ENCODE measurements at places on chromosomes 4 and X.

GRCh38 chr4:88955580-88956380 is 101.2 kb downstream of the FAM13A start:
- no peak for DNase-seq

DNA sequence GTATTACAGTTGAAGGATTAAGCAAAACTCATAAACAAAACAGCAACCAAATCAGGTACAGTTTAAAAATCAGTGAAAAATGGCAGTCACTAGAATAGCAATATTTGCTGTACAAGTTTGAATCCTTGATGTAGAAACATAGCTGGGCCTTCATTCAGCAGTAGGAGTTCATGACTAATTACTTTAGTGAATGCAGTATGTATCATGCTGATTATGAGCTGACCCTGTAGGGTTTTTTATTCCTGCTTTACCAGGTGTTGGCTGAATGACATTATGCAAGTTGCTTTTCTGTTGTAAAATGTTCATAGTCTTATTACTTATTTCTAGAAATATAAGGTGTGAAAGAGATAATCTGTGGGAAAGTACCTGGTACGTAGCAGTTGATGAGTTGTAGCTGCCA is 179.6 kb downstream of the CCSER1 start:
- no peak for DNase-seq

DNA sequence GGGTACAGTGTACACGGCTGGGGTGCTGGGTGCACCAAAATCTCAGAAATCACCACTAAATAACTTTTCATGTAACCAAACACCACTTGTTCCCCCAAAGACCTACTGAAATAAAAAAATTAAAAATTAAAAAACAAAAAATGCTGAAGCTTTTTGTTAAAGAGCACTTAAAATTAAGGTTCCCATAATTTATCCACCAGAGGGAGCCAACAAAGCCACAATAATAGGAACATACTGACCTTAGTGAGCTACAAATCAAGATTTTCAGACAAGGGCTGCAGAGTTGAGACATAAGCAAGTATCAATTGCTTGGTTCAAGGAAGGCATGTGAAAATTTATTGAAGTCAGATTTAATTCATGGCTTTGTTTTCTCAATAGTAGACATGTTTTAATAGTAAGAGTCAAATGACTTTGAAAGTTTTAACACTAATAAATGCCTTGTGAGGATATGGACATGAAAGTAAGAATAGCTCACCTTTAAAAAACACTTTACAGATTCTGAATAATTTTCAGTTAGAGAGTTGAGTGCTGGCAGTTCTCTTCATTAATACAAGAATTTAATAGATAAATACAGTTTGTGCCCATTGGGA is 43.0 kb upstream of the SCOC start:
- no peak for DNase-seq

GRCh38 chr4:38327174-38327573 is 336.8 kb upstream of the KLF3 start:
- no peak for DNase-seq

GRCh38 chrX:115030625-115031024 is 13.2 kb upstream of the IL13RA2 start:
- no peak for DNase-seq

DNA sequence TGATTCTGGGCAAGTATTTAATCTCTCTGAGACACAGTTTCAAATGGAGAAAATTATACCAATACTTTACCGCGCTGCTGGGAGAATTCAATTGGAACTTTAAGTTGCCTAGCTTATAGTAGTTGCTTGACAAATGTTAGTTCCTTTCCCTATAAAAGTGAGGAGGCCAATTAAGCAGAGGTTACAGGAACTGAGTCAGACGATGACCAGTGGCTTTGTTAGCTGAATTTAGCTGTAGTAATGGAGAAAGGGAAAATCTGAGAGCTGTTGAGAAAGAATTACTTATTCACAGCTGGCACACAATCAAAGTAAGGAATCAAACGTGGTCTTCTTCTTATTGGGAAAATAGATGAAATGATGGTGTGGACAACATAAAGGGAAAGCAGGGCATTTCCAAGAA is 29.6 kb downstream of the SMARCA1 start:
- no peak for DNase-seq

- no peak for DNase-seq
Observed at GRCh38 chr4:122453384-122453995, 3.0 kb downstream of the IL2 start.

DNA sequence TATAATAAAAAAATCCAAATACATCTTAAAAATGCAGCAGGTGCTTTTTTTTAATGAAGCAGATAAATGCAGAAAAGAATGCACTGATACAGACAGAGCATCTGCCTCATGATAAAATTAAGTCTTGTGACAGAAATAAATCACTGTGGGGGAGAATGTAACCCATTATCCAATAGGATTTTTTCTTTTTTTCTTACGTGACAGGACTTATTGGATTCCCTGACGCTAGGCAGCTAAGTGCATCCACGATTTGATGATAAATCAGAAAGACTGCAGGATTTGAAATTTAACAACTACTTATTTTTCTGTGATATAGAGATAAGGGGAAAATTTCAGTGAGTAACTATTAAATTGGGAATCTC is 110.6 kb upstream of the PPARGC1A start:
- DNase-seq: no peak

DNA sequence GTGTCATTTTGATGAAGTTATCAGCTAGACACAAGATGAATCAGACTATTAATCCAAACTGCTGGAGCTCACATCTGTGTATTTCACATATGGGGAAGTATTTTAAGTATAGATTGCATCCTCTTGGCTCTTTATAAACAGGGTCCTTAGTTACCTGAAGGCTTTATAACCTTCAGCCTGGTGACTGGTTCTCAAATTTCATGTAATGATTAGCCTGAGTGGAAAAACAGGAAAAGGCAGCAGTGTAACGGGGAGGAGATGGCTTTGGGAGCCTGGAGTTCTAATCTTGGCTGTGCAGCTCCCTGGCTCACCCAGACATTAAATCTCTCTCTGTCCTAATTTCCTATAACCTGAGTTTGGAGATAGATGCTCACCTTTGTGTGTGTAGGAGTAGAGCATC is 103.8 kb upstream of the HPF1 start:
- DNase-seq: no peak

GRCh38 chr4:1536579-1537409 is 130.6 kb upstream of the NKX1-1 start:
- DNase-seq: no peak

- DNase-seq: no peak
Observed at GRCh38 chrX:109710181-109710580, 22.9 kb downstream of the ACSL4 start.

DNA sequence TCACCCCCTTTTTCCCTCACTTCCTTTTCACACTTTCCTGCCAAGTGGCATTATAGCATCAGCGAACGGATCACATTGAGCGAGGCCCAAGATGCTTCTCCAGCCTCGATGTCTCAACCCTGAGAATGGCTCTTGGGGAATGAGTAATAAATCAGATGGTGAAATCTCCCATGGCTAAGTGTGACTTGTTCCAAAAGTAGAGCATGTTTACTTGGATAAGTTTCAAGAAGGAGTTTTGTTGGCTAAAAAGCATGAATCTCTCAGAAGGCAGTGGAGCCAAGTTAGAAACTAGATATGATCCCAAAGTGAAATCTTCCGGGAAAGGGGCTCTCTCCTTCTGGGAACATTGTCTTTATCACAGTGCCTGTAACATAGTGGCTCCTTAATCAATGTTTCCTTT is 316.3 kb downstream of the CAMK2D start:
- no peak for DNase-seq

GRCh38 chr4:3203971-3204431 is 45.0 kb upstream of the MSANTD1 start:
- DNase-seq: no peak

DNA sequence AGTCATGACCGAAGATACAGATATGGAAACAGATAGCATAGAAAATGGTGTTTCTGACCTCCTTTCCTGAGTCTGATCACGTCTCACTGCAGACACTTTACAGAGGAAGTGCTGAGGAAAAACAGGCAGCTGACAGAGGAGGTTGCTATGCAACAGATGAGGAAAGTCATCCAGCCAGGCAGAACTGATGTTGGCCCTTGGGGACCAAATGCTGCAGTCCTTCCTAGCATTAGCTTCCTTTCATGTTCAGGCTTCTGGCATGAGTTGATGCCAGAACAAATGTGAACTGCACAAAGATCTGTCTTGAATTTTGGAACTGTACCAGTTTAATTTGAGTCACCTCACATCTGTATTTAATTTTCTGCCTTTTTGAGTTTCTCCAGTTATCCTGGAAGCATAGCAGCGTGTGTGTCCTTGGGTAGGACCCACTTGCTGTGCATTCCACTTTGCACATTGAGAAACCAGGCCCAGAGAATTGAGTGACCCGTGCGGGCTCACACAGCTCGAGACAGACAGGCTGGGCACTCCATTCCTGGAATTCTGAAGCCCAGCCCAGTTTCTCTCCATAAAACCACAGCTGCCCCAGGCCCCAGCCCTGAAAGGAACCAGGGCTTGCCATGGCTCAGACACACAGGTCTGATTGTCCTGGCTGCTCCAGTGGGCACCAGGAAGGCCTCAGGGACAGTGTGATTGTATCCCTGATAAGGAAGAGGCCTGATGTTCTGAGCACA is 1.4 kb upstream of the MAGED1 start:
- DNase-seq: no peak

- DNase-seq: no peak
Observed at GRCh38 chr4:2165391-2165790, 76.5 kb downstream of the HAUS3 start.

- no peak for DNase-seq
Observed at GRCh38 chr4:160819791-160820190, 1344.0 kb downstream of the FSTL5 start.

DNA sequence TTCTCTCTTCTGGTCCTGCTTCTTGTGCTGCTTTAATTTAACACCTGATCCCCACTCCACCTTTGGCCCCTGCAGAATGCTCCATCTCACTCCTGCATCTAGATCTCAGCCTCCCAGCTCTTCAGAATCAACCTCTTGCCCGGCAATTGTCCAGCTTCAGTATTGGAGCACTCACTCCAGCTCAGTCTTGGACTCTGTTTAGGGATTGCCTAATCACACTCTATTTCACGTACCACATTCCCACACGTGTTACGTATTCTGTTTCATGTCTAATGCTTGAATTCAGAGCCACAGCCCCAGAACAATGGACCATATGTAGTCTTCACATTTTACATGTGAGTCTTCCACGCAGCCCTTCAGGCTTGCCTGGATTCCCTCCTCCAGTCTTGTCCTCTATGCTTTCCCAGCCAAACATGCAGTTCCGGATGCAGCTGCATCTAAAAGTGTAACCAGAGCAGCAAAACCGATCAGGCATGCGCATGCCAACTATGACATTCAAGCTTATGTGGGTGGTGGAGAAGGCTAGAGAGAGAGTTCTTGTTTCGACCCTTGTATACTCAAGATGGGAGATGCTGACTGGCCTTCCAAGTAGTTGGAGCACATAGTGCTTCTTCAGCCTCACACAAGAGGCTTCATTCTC is 105.2 kb upstream of the FAM9A start:
- DNase-seq: no peak

- DNase-seq: no peak
Observed at GRCh38 chr4:174583056-174583455, 60.8 kb upstream of the HPGD start.

DNA sequence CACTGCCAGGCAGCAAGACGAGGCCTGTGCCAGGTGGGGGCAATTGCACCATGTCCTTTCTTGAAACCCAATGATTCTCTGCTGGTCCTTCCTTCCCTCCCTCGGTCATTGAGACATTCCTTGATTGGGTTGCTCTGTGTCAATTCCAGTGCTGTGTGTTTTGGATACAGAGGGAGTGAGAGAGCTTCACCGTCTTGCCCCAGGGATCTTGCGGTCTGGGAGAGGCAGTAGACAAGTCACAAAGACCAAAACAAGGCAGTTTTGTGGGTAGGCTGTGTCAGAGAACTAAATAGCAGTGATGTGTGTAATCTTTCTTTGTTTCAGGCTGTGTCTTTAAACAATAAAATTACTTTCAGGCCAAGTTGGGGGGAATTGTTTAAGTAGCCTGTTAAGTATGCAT is 38.8 kb upstream of the TADA2B start:
- no peak for DNase-seq

GRCh38 chr4:153418558-153418957 is 47.6 kb upstream of the TMEM131L start:
- DNase-seq: no peak

- no peak for DNase-seq
Observed at GRCh38 chrX:34560180-34560579, 96.9 kb downstream of the TMEM47 start.

DNA sequence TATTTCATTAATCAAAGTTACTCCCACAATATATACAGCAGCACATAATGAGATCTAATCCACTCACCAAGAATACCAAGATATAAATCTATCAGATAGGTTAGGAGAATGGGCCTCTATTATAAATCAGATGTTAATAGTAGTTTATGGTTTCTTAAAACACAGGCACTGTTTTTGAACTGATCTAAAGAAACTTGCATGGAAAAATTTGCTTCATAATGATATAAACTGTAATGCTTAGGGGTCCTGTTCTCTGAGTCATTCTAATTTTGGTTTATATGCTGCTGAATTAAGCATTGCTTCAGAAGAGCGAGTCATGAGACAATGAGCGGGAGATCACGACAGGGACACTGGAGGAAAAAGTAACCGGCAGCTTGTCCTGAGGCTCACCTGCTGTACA is 113.3 kb upstream of the OTUD4 start:
- DNase-seq: no peak

DNA sequence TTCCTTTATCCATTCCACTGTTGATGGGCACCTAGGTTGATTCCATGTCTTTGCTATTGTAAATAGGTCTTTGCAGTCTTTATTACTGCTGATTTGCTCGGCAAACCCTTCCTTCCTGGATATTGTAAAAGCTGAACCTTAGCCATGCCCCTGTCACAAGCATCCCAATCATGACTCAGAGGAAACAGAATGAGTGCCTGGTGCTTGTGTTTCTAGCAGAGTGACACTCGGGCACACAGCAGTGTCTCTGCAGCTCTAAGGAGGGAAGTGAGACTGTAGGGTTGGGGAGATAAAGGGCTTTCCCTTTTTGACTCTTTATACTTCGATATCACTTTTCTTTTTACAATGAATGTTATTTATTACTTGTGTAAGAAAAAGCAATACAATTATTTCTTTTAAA is 83.3 kb downstream of the AKAP4 start:
- no peak for DNase-seq

DNA sequence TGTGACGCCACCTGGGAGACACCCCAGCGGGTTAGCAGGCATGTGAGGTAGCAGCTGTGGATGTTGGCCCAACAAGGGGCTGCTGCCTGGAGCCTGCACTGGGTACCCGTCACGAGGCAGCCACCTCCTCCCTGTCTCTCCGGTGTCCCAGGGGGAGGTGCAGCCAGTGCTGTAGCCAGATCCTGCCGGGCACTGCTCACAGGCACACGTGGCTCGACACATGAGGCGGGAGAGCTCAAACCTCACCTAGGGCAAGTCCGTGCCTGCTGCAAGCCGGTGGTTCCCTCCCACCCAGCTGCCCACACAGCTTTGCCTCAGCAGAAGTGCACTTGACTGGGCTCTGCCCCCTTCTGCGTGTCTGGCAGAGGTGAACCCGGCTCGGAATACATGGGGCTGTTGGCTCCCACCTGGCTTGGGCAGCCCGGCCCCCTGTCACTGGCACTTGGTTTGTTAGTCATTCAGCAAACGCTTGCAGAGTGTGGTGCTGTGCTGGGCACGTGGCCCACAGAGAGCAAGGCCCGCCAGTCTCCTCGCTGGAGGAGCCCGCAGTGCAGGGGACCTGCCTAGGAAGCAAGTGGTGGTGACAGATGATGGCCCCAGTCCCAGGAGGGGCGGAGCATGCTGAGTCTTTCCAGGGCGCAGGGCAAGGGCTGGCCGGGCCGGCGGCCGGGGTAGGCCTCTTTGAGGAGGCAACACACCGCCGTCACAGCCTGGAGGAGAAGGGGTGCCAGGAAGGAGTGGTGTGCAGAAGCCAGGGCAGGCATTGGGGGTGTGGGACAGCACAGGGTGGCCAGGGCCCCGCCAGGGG is 10.1 kb upstream of the SH3TC1 start:
- DNase-seq: no peak

All from GM12864 (cell line).